ENCODE measurements at places on chromosomes 4 and X.

- no peak for DNase-seq
Measured at GRCh38 chr4:38170338-38171169, 210.4 kb downstream of the PTTG2 start.

- no peak for DNase-seq
Measured at GRCh38 chrX:143664302-143664701, 28.4 kb upstream of the SLITRK4 start.

DNA sequence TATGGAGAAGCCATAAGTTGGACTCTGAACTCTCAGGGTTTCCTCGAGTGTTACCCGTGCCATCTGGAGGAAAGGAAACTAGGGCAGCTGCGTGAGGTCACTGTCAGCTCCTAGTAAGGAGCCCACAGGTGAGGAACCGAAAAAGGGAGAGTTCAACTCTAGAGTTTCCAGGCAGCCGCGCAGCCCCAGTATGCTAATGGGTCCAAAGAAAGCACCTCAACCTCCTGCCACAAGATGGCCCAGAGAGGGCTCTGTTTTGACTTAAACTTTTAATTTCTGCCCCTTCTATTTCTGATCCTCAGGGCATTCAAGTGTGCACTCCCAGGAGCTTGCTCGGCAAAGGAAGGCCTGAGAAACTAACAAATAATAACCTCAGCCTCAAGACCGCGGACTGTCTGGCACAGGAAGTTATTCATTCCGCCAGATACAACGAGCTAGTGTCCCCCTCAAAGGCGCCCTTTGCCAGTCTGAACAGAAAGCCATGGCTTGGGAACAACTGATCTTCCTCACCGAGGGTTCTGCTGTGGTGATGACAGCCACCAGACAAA lies 13.9 kb downstream of the SCARB2 start:
- no peak for DNase-seq

DNA sequence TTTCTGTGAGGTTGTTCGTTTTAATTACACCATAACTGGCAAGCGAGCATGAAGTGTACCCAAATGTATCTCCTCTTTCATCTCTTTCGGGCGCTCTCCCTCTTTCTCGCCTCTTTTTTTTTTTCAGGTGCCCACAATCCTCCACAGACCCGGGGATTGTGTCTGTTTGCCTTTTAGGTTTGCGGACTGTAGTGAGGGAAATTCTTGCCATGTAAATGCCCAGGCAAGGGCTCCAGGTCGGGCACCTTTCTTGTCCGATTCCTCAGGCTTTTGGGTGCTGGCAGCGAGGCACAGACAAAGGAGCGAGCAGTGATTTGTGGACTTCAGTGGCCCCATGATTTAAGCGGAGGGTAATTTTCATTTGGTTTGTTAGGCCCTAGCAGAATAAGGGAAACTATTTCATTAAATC lies 1.1 kb upstream of the PHOX2B start:
- no peak for DNase-seq

GRCh38 chr4:107037199-107037584 lies 1.1 kb upstream of the DKK2 start:
- no peak for DNase-seq

DNA sequence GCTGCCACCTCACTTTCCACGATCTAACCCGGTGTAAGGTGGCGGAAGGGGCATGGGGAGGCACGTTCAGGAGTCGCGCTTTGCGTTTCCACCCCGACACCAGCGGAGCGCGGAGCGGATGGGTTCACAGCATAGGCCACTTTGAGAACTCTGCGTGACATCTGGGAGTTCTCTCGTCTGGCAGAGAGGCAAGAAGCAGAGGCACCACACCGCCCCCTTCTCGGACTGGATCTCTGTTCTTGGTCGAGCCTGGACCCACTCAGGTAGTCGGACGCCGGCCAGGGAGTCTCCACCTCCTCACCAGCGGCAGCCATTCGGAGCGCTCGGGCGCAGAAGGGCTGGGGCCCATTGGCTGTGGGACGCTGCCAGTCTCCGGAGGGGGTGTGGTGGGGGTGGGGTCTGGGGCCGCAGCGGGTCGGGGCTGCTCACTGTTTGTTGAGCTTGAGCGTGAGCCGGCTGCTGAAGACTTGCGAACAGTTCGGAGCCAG lies at the start of gene DACH2:
Gene DACH2, plus strand, starts transcription at position 428 of the 488 bp plus-strand sequence.
- no peak for DNase-seq

DNA sequence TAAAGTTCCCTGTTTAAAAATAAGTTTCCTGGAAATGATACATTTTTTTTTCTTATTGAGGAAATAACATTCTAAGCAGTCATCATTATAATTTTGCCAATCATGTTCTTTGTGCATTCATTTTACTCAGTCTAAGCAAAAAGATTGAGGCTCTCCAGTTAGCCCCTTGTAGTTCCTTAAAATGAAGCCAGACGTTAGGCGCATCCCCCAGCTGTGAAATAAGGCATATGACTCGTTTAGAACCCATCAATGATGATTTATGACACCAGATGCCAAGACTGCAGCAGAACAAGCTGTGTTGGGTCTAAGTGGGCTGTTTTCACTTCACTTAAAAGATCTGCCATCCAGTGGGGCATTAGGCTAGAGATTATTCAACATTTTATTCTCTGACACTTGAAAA lies 17.0 kb downstream of the PDGFC start:
- DNase-seq: no peak

DNA sequence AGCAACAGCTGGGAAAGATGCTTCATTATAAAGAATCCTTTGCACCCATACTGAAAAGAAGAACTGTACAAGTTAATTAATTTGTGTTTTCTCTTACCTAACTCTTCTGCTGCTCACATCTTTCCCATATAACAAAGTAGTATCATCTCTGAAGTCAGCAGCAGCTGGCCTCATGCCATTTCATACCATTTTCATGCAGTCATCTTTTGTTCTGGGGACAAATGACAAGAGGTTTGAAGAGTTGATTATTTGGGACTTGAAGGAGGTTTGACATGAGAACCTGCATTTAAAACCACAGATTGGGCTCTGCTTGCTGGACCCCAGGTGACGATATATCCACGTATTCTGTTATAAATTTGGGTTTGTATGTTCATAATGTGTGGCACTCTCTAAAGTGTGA lies 430.3 kb downstream of the SPRY1 start:
- DNase-seq: no peak

Data from NK-92 treated with Interleukin-12 subunit alpha and Interleukin-12 subunit beta, amount 100 ng/mL, for 24 hours (cell line).